ENCODE measurements at places on chromosomes 12 and 14.

DNA sequence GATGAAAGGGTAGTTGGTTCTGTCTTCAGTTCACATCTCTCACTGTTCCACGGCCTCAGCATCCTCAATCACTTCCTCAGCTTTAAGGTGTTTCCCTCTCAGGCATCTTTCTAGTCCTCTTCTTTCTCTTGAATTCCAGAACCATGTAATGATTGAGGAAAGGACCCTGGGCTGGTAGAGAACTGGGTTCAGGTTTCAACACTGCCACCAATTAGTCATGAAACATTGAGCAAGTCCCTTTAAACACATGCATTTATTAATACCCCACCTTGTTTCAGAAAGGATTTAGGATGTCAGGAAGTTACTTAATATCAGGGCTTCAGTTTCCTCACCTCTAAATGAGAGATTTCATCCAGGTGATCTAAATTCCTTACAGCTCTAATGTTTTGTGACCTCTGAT is 7.2 kb downstream of the DMAC2L start:
- no peak for DNase-seq

DNA sequence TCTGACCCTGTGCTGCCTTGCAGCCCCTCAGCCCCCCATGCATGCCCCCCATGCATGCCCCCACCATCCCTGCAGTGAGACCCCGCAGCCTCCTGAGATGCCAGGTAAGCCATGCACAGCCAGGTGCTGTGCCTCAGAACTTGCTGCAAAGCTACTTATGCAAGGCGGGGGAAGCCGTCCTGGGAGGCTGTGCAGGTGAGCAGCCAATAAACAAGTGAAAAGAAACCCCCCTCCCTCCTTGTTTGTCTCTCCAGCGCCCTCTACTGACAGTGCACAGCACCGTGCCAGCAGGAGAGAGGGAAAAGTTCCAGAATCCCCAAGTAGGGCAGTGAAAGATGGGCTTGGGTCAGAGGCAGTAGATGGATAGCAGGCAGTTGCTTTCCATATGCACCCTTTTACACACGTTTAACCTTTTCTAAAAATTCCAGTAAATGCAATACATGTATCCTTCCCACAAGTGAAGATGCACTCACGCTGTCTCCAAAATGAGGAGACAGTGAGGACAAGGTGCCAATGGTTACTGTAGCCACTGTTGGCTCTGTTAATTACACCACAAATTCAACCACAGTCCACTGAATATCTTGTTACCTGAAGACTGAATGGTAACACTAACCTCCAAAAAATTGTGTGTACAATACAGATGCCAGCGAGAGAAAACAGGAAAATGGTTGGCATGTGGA is 18.0 kb downstream of the TNFAIP2 start:
- DNase-seq, result no peak

DNA sequence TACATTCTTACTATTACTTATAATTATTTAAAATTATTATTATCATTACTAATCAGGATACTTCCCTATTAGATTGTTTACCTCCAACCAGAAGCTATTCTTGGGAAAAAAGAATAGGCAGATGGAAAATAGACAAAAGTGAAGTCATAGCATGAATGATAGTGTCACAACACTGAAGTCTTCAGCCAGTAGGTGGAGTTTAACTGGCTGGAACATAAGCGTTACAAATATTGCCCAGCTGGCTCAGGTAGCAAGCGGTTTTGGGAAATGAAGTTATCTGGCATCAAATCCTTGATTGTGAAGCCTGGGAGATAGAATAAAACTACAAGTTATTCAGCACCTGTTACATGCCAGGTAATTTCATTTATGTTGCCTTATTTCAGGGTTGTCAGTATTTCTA is 762.9 kb downstream of the C12orf50 start:
- no peak for DNase-seq

DNA sequence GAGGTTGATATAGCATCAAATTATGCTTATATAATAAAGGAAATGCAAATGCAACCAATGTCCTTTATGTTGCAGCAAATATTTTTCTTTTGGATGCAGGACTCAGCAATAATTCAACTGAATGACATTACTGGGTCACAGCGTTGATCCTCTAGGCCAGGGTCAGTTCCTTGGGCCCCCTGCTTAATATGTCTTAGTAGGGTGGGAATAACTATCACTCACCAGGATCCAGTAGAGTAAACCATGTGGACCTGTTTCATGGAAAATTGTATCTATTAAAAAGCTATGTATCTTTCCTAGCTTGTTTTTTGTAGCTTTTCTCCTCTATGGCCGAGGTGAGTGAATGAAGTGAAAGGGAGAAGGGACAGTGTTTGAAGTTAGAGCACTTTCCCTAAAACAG is 161.5 kb upstream of the SSTR1 start:
- DNase-seq, result no peak

- DNase-seq, result no peak
Observed at GRCh38 chr14:104126753-104127152, 11.6 kb upstream of the KIF26A start.

GRCh38 chr14:103343164-103343879 is 9.3 kb downstream of the EIF5 start:
- no peak for DNase-seq

DNA sequence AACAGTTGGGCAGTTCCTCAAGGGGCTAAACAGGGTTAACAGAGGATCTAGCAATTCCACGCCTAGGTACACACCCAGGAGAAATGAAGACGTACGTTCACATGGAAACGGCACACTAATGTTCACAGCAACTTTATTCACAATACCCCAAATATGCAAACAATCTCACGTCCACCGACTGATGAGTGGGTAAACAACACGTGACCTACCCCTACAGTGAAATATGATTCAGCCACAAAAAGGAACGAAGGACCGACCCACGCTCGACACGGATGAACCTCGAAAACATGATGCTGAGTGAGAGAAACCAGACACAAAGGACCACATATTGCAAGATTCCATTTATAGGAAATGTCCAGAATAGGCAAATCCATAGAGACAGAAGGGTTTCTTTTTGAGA is 112.7 kb downstream of the NCOR2 start:
- DNase-seq, result peak; percentile 34

DNA sequence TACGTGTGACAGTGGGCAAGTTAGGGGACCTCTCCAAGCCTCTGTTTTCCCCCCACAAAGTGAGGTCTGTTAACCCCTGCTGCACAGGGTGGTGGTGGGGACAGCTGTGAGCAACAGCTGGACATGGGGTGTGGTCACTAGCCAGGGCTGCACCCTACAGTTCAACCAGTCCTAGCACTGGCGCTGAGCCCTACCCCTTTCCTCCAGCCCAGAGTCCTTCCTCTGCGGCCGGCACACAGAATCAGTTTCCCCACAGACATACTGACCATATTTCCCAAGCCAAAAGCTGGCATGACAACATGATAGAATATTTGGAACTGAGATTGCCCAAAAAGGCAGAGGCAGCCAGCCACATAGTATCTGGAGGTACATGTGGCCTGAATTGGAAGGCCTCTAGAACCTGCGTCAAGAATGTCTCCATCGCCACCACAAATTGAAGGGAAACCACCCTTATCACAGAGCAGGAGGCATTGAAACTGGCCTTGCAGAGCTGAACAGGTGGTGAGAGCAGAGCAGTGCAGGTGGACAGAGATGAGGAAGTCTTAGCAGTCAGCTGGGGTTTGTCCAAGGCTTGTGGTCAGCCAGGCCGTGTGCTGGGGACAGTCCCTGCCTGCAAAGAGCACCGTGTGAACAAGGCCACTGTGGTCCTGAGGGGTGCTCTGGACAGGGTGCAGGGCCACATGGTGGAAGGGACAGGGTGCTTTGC is 21.2 kb downstream of the DEGS2 start:
- no peak for DNase-seq

- no peak for DNase-seq
Observed at GRCh38 chr12:115820656-115821055, 456.8 kb downstream of the MED13L start.

DNA sequence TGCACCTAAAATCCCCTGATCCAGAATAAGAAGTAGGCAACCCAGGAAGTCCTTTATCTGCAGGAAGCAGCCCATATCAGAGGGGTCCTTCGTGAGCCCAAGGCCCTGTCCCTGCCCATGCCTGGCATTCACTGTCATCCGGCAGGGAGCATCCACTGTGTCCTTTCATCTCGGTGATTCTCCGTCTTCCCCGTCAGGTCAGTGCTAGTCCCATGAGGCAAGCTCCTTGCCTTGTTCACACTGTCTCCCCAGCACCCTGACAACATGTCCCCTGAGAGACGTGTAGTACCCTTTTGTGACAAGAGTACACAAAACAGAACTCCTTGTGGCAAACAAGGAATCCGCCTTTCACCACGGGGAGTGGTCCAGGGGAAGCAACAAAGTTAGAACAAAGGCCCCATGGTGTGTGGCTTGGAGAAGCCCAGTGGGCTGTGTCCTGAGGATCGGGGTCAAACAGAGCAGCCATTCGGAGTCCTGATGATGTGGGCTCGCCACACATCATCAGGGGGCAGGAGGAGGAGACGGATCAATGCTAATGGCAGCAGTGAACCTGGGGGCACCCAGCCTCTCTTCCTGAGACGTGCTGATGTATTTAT is 112.1 kb downstream of the DICER1 start:
- no peak for DNase-seq

DNA sequence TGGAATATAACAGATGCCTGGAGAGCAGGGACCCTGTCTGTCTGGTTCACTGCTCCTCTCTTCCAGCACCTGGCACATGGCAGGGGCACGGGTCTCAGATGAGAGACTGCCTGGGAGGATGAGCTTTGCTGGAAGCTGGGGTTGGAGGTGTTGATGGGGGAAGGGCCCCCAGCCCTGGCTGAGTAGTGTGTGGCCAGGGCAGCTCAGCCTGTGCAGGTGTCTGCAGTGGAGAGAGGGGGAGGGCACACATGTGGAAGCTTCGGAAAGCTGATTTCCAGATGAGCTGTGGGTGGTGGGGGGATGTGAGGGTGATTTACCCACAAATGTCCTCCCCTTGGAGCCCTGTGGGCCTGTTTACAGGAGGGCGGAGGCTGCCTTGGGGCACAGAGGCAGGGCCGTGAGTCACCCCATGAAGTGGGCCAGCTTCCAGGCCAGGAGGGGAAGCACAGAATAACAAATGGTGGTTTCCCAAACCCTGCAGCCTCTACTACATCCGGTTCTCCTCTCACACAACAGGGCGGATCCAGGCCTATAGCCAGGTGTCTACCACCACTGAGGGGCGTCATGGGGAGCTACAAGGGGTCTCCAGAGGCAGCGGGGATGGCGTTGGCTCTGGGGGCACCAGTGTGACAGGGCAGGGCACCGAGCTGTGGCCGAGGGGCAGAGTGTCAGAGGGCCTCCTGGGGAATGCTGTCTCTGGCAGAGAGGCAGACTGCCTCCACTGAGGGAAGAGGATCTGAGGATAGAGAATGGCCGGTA is 11.0 kb downstream of the KRT7 start:
- DNase-seq, result peak; percentile 68

DNA sequence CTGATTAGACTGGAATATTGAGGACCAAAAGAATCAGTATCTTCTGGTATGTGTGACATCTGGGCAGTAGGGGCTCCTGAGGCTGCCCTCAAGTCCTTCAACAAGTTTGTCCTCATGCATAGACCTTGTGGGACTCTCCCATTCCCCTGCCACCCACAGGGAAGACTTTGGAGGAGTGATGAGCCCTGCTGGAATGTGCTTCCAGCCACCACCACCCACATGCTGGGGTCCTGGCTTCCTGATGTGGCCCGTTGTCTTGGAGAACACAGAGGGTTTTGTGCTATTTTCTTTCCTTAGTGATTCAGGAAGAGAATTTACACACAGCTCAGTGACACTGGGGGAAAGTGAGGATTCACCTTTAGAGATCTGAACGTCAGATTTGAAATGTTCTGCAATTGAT is 29.2 kb upstream of the SEL1L start:
- no peak for DNase-seq

DNA sequence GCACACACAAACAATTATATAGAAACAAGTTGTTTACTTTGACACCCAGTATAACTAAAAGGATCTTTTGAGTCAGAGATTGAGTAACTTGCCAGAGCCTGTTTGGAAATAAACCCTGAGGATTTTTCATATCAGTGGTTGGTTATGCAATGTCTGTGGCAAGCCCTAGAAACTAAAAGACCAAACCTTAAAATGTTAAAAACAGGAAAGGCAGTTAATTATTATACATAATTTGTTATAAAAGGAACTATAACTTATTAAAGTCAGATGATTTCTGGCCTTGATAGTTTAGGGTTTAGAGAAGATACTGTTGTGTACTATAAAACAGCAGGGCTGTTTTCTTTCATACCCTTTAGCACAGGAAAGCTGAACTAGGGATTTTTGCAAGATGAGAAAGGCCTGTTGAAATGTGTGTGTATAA is 44.1 kb downstream of the PSEN1 start:
- DNase-seq, result no peak

- no peak for DNase-seq
Observed at GRCh38 chr12:77816196-77816595, 14.5 kb upstream of the NAV3 start.

GRCh38 chr14:64873506-64874219 is 6.0 kb downstream of the SPTB start:
- no peak for DNase-seq

DNA sequence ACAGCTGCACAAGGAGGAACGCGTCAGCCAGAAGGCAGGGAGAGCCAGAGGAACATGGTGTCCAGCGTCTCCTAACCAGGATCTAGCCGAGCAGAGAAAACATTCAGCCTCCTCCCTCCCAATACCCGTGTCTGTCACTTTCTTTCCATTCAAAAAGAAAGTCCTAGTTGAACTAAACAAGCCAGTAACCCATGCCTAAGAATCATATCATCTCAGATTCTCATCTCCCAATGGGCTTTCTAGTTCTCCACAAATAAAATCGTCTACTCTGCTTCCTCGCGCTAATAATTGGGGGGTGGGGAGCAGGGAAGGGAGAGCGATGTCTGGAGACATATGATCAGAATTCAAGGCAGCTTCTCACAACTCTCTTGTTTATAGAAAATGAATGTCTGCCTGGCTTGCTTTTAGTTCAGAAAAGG is 7.4 kb downstream of the NKX2-1 start:
- DNase-seq, result no peak

DNA sequence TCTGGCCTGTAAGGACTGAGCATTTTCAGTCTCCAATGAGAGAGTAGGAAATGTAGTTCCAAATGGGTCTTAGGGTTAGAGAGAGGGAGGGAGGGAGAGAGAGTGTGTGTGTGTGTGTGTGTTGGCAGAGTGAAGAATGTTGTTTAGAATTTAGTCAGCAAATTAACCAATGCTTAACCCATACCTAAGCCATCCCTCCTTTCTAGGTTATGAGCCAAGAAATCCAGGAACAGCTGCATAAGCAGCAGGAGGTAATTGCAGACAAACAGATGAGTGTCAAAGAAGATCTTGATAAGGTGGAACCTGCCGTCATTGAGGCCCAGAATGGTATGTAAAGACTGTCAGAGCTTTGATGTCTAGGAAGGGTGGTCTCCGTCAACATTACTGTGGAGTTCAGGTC is 56.9 kb downstream of the HSP90AA1 start:
- DNase-seq, result no peak

GRCh38 chr14:77790566-77791224 is 9.2 kb upstream of the ADCK1 start:
- no peak for DNase-seq

All from CD4-positive, alpha-beta T cell treated with Interleukin-2 at 100 ng/mL for 4 hours (primary cell).